Activated CD4-positive, alpha-beta T cell treated with anti-CD3 and anti-CD28 coated beads, Interleukin-2, amount 50 U/mL, for 16 hours (primary cell): ENCODE measurements at places on chromosomes 2 and 18.

GRCh38 chr2:193154076-193154475, 959.3 kb upstream of the TMEFF2 start:
- no peak for DNase-seq

DNA sequence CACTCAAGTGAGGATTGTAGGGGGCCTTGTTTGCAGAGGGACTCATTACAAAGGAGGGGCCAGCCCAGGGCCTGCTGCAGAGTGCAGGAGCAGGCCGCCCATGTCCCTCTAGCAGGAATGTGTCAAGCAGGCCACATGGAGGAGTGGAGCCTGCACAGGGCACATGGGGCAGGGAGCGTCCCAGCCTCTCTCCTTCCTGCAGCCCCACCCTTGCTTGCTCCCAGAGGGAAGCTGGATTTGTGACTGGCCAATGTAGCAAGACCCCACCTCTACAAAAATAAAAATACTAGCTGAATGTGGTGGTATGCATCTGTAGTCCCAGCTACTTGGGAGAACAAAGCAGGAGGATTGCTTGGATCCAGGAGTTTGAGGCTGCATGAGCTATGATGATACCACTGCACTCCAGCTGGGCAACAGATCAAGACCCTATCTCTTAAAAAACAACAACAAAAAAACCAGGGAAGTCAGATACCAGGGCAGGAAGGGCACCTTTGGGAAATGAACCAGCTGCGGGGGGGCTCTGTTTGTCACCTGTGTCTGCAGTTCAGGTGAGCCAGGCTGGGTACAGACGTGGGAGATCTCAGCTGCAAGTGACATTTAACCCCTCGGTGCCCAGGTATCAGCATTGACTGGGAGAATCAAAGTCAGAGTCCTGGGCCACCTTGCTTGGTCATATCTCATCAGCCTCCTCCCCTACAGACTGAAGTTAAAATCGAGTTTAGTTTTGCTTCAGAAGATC, 27.7 kb downstream of the IMPA2 start:
- DNase-seq, result no peak

GRCh38 chr2:160409480-160409879, 84.1 kb downstream of the RBMS1 start:
- no peak for DNase-seq

DNA sequence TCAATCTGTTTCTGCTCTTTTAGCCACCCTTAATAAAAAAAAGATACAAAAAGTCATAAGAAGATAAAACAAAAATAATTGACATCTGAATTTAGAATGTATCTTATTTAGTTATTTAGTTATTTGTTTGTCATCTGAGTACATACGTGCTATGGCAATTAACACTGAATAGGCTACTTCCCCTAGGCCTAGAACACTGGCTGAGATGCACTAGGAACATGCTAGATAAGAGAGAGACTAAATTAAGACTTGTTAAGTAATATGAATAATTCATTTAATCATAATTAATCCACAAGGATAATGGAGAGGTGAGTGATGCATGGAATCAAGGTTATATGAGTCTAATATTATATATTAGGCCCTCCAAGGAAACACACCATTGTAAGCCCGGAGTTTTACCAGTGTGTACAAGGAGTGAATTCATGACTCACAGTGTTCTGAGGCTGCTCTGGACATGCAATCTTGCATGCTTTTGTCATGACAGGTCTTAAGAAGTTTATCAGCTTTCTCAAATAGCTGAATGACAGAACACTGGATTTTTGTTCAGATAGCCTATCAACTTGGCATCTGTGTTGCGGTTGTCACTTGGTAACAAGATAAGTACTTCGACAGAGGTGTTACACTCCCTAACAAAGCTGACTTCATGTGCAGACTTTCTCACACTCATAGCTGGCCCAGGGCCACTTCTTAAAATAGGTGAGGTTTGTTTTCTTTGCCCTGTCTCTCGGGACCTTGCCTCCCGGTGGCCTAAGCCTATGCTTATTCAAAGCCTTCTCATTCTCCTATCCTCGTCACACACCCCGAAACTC, 5.0 kb upstream of the SERPINB2 start:
- DNase-seq, result peak; percentile 44

- DNase-seq, result no peak
Observed at GRCh38 chr2:144946263-144946662, 426.3 kb upstream of the ZEB2 start.

- DNase-seq, result peak; percentile 10
Observed at GRCh38 chr2:215136669-215137328, 1.6 kb downstream of the ABCA12 start.

- peak; percentile 1 for DNase-seq
Observed at GRCh38 chr2:18336975-18337374, 223.5 kb downstream of the RDH14 start.

DNA sequence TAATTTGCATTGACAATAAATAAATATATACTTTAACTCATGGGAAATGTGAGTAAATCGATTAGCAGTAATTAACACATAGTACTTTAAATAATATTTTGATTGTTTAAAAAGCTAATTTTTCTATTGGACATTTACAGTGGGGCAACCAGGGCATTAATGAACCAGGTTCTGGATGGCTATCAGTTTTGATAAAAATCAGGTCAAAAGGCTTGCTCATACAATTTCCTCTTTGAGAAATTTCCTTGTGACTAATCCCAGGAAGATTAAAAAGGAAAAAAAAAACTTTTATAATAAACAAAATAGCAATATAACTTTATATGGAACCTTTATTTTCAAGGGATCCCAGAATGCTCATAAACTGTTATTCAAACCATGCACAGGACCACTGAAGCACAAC, 497.2 kb upstream of the ZEB2 start:
- DNase-seq, result no peak

GRCh38 chr18:36757081-36757480, 71.7 kb downstream of the TPGS2 start:
- DNase-seq, result no peak

DNA sequence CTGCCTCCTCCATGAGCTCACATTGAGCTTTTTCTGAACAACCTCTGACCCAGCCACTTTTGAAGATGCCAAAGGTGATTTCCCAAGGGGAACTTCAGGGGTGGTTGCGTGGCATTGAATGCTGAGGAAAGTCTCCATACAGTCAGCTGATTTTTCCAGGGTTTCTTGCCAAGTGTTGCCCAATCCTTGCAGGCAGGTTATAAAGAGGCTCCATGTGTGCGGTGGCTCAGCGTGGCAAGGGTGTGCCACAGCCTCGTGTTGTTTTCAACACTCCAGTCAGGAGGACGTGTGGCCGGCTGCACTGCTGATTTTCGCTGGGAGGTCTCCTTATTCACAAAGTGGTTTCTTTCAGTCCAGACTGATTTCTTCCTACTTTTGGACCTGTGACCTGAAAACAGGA, 81.4 kb upstream of the GATA6 start:
- no peak for DNase-seq

DNA sequence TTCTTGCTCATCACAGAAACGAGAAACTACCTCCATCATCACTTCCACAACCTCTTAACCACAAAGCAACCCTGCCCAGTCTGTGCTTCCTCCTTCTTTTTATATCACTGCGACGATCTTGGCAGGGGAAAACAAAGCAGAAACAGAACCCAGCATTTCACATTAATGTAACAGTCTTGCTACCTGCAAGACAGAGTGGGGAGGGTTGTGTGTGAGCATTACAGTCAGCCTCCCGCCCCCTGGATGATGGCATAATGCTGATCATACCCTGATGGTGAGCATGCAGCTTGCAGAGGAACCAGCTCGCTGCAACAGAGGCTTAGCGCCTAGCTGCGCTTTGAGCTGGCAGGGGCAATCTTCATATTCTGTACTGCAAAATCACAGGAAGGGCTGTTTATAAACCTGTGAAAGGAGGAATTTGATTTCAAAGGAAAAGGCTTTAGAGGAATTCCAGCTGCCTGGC, 376.1 kb downstream of the IRS1 start:
- DNase-seq, result peak; percentile 60

- no peak for DNase-seq
Observed at GRCh38 chr2:129229830-129230441, 749.5 kb upstream of the RAB6C start.
